Thyroid gland (tissue), 4 donors: ENCODE measurements at places on chromosomes 16 and 17. TPM values are rescaled to one million over a fixed set of nuclear protein-coding genes. Genes with fewer than 3 reads are reported as not detected.

GRCh38 chr16:83356266-83356665 lies 451.5 kb upstream of the HSBP1 start:
- peak; percentile 52 for DNase-seq
- H3K27ac ChIP-seq: no peak overlapping the region
- no peak overlapping the region for H3K4me3 ChIP-seq
- no peaks in the 10 kb centered on the region for H3K27me3 ChIP-seq
- peaks cover 8% of the 10 kb centered on the region for H3K4me1 ChIP-seq

AIPL1 gene
- not detected for total RNA-seq

DNA sequence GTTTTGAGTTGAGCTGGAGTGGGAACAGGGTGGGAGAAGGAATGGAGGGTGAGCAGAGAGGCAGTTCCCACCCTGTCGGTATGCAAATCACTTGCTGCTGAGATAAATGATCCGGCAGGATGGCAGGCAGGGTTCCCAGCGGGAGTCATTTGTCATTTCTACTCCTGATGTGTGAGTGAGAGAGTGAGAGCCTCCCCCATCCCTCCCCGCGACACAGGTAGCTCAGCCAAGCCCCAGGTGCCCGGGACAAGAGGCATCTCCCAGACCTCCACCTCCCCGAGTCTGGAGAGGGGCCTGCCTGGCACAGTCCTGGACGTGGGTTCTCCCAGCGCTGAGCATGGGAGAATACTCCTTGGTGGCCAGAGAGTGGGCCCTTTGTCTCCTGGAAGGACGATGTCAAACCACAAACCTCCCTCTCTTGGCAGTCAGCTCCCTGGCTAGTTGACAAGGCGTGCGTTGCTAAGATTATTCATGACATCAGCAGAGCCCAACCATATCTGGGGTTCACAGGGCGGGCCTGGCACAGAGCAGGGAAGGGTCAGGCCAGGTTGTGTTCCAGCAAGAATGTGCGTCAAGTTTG lies 33.7 kb upstream of the TNRC6C start:
- H3K36me3 ChIP-seq: no peaks in the 10 kb centered on the region
- no peak overlapping the region for H3K27ac ChIP-seq
- no peak overlapping the region for H3K4me3 ChIP-seq
- DNase-seq: peak; percentile 21
- H3K4me1 ChIP-seq: no peaks in the 10 kb centered on the region

- no peak for DNase-seq
- no peaks in the 10 kb centered on the region for H3K36me3 ChIP-seq
- H3K27me3 ChIP-seq: no peaks in the 10 kb centered on the region
- H3K4me3 ChIP-seq: no peak overlapping the region
- H3K4me1 ChIP-seq: peaks cover 36% of the 10 kb centered on the region
- H3K27ac ChIP-seq: no peak overlapping the region
Measured at GRCh38 chr17:1789936-1790335, 28.1 kb downstream of the SERPINF1 start.

ARHGAP27 gene
- total RNA-seq: 38.6 TPM

KAT7 gene
- 57.5 TPM for total RNA-seq

GRCh38 chr17:33749171-33749570 lies 456.1 kb upstream of the ASIC2 start:
- H3K36me3 ChIP-seq: no peaks in the 10 kb centered on the region
- no peaks in the 10 kb centered on the region for H3K4me1 ChIP-seq
- DNase-seq: no peak
- H3K4me3 ChIP-seq: no peak overlapping the region
- peaks cover 10% of the 10 kb centered on the region for H3K27me3 ChIP-seq

DNA sequence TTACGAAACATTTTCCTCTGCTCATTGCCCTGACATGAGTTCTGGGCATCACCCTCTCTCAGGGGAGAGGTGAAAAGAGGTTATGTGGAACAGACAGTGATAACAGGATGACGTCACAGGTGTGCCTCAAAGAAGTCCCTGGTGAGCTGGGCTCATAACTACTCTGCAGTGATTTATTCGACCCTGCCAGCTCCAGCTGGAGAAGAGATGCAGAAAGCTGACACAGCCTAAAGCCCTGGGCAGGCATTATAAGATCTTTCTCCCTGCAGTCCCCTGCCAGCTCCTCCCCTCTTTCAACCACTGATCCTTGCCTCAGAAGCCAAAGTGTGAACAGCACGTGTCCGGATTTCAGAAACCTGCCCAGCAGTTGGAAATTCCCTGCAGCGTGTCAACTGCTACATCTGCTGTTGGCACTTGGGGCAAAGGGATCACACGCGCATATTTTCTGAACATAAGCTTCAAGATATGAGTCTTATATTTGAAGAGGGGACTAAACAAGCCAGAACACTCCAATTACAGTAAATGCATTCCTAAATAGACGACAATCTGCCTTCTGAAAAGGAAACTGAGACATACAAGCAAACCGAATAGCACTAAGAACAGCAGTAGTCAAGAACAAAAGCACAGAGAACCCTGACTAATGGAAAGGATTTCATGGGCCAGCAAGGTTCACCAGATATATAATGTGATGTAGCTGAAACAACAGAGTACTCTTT lies 80.5 kb downstream of the SMG6 start:
- H3K4me1 ChIP-seq: peaks cover 12% of the 10 kb centered on the region
- DNase-seq: peak; percentile 32
- no peaks in the 10 kb centered on the region for H3K27me3 ChIP-seq

- no peaks in the 10 kb centered on the region for H3K4me1 ChIP-seq
- no peaks in the 10 kb centered on the region for H3K36me3 ChIP-seq
- H3K27me3 ChIP-seq: no peaks in the 10 kb centered on the region
- H3K4me3 ChIP-seq: no peak overlapping the region
- no peak for DNase-seq
Measured at GRCh38 chr17:33871720-33872540, 383.2 kb upstream of the CCL2 start.

- peak overlapping the region; percentile 46 for H3K27ac ChIP-seq
- no peak for DNase-seq
- no peaks in the 10 kb centered on the region for H3K36me3 ChIP-seq
- H3K4me3 ChIP-seq: no peak overlapping the region
- peaks cover 53% of the 10 kb centered on the region for H3K4me1 ChIP-seq
Measured at GRCh38 chr16:20904507-20905081, 4.0 kb downstream of the LYRM1 start.

CD2BP2 gene
- 68.5 TPM for total RNA-seq

- no peaks in the 10 kb centered on the region for H3K4me1 ChIP-seq
- no peak overlapping the region for H3K27ac ChIP-seq
- H3K36me3 ChIP-seq: no peaks in the 10 kb centered on the region
Measured at GRCh38 chr17:37174205-37174604, 201.6 kb upstream of the C17orf78 start.

- peaks cover 29% of the 10 kb centered on the region for H3K4me1 ChIP-seq
- no peaks in the 10 kb centered on the region for H3K27me3 ChIP-seq
- no peaks in the 10 kb centered on the region for H3K36me3 ChIP-seq
- no peak overlapping the region for H3K4me3 ChIP-seq
- no peak for DNase-seq
- H3K27ac ChIP-seq: peak overlapping the region; percentile 2
Measured at GRCh38 chr17:64097196-64097936, 32.6 kb downstream of the ERN1 start.

- H3K36me3 ChIP-seq: no peaks in the 10 kb centered on the region
- no peaks in the 10 kb centered on the region for H3K4me1 ChIP-seq
- DNase-seq: peak; percentile 3
Measured at GRCh38 chr17:9456330-9456729, 119.3 kb downstream of the STX8 start.

C17orf113 gene
- 3.7 TPM for total RNA-seq
